ENCODE measurements at places on chromosomes 16 and 17.

GRCh38 chr17:12637015-12637414 lies 28.7 kb upstream of the MYOCD start:
- DNase-seq = no peak

- DNase-seq = no peak
Observed at GRCh38 chr17:55038291-55038690, 69.7 kb downstream of the STXBP4 start.

GRCh38 chr17:52244689-52245088 lies 86.2 kb upstream of the CA10 start:
- DNase-seq = no peak

- DNase-seq = no peak
Observed at GRCh38 chr17:17682293-17682736, 1.1 kb downstream of the RAI1 start.

- no peak for DNase-seq
Observed at GRCh38 chr17:75096082-75096625, 8.4 kb downstream of the SLC16A5 start.

Data from cerebellar nuclear complex (tissue), 1 donor.